MCF 10A (cell line): ENCODE measurements at places on chromosomes 4 and X.

- no peak for DNase-seq
Observed at GRCh38 chr4:95178938-95179337, 369.8 kb downstream of the UNC5C start.

GRCh38 chr4:133058701-133059100, 90.4 kb upstream of the PCDH10 start:
- DNase-seq = no peak

GRCh38 chr4:114558446-114559020, 40.1 kb upstream of the UGT8 start:
- peak; percentile 43 for DNase-seq

DNA sequence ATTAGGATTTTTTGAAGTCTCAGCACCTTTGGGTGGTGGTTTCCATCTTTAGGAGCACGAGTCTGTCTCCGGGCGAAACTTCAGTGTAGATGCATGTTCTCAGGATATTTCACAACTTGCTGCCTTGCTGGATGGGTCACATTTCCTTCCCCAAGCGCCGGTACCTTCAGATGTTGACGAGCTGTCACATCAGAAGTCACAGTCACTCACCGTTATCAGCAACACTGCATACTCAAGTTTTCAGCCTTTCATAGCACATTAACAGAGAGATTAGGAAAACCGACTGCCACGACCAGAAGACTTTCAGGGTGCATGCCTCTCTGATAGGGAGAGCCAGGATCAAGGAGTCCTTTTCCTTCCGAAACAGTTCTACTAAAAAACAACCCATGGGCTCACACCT, 77.8 kb downstream of the SHROOM2 start:
- DNase-seq = no peak

DNA sequence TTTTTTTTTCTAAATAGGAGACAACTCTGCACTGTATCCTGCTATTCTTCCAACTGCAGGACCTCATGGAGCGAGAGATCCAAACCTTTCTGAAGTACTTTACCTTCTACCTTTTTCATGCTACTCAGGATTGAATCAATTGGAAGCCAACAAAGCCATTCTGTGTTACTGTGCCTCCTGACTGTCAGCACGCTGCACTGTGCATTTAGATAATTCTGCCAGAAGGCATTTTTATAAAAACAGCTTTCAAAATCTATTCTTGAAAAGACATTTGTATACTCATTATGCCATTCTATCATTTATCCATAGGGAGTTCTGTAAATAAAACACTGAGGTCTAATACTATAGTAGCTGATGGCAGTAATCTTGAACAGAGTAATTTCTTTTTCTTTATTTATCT, 142.8 kb downstream of the SLIT2 start:
- DNase-seq = no peak
